NCI-H1092 treated with DMSO at 0.1 percent for 48 hours (cell line): ENCODE measurements at places on chromosomes 7 and 10.

DNA sequence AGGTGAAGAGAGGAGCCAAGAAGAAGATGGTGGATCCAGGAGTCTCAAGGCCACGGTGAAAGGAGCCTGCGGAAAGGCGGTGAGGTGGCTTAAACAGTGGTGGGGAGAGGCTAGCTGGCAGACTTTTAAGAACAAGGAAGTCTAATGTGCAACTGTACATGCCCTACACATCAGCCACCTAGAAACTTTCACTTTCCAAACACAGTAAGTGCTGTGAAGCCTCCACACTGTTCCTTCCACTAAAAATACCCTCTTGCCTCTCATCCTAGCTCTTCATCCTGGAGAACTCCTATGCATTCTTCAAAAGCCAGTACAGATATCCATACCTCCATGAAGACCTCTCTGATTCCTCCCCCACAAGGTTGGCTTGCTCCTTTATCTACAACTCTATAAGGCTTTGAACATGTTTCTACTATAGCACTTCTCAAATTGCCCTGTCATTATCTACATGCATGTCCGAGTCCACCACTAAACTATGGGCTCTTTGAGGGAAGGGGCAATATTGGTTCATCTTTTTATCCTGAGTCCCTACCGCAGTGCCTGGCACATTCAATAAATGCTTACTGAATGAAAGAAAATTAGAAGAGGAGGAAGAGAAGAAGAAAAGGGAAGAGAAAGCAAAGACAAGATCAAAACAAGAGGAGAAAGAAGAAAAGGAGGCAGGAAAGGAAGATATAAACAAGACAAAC lies 54.2 kb downstream of the DNAJC12 start:
- DNase-seq = no peak

- no peak for DNase-seq
Measured at GRCh38 chr10:66827353-66827752, 98.5 kb upstream of the LRRTM3 start.

DNA sequence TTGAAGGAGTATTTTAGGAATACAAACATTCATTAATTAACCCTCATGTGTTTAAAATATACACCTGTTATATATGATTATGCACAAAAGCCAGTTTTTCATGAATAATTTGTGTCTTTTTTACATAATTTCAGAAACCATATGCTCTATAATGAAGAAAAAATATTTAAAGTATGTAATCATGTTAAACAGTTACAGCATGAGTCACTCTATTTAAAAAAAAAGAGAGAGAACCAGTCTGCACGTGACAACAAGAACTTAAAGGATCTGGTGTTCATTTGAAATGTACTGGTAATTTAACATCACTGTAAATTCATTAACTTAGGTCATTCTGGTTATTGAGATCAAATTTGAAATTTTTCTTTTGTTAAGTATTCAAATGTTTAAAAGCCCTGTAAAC lies 228.5 kb downstream of the CACNB2 start:
- DNase-seq = no peak

DNA sequence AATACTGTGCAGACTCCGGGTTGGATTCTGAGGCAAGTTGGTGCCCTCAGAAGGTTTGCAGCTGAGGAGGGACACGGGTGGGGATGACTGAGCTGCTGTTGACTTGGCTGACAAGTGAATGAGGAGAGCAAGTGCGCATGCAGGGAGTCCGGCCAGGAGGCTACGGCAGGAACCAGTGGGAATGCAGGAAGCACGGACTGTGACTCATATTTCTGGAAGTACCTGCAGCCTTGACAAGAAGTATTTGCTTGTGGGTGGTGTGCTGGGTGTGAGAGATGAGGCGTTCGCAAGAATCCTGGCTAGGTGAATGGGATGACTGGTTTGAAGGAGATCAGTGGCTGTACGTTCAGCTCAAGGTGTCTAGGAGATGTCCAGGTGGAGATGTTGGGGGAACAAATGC lies 30.8 kb upstream of the FXYD4 start:
- DNase-seq = no peak

DNA sequence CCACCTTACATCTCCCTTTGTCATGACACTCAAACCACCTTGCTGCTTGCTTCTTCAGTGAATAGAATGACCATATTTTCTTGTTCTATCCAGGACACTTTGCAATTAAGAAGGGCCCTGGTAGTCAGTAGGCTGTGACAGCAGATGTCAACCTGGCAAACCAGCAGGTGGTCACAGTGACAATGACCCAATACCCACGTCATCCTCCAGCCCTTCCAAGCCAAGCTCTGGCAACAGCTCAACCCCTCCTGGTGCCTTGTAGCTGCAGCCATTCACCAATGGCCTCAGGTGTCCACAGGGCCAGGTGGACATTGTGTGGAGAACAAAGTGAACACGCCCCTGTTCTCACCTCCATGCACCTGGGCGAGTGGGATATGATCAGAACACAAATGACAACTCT lies 87.6 kb upstream of the MACROH2A2 start:
- no peak for DNase-seq

DNA sequence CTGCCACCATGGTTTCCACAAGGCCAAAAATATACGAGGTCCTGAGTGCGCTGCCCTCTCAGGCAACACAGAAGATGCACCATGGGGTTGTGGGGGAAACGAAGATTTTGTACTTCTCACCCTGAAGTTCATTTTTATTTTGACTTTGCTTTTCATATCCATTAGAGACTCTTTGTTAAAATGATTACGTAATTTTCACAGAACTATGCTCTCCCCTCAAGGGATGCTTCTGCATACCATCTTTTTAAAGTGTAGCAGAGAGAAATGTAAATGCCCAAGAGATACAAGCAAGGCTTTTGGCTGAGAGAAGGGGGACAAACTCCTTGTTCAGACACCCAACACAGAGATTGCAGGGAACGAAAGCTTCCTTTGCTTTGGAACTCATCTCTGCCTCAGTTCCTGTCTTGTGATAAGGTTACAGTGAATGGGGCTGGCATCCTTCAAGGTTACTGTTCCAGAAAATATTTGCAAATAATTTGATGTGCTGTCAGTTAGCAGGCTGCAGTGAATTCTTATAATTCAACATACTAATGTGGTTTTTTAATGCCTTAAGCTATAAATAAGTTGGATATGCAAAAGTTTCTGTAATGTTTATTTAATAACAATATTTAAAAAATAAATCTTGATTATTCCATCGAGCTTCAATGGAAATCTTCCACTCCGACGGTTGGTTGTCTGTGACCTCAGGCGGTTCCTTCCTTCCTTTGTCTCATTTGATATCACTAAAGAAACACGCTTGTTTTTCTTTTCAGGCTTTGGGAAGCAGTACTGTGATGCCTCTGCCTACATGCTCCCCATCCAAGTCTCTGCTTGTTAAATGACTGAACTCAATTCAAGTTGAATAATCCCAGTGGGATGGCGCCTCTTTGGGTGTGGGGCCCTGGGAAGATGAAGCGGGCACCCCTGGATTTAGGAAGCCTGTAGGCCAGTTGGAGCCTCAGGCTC lies 209.3 kb upstream of the CTBP2 start:
- DNase-seq = no peak

- DNase-seq = peak; percentile 92
Measured at GRCh38 chr7:82595176-82595575, 151.6 kb upstream of the CACNA2D1 start.

GRCh38 chr10:97016728-97017473 lies 168.9 kb downstream of the SLIT1 start:
- DNase-seq = no peak

DNA sequence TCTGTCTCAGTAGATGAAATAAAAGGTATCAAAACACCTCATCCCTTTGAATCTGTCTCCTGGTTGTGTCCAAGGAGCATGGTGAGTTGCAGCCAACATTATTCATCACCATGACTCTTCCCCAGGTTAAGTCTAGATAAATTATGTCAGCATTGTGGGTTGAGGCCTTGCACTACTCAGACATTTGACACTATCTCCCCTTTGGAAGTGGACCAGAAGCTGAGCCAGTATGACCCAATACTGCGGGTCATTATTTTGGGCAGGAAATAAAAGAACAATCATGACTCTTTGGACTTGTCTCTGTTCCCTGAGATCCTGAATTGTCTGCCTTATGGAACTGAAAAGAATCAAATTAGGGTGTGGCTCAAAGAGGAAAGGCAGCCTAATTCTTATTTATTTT lies 168.2 kb upstream of the FAM171A1 start:
- no peak for DNase-seq

DNA sequence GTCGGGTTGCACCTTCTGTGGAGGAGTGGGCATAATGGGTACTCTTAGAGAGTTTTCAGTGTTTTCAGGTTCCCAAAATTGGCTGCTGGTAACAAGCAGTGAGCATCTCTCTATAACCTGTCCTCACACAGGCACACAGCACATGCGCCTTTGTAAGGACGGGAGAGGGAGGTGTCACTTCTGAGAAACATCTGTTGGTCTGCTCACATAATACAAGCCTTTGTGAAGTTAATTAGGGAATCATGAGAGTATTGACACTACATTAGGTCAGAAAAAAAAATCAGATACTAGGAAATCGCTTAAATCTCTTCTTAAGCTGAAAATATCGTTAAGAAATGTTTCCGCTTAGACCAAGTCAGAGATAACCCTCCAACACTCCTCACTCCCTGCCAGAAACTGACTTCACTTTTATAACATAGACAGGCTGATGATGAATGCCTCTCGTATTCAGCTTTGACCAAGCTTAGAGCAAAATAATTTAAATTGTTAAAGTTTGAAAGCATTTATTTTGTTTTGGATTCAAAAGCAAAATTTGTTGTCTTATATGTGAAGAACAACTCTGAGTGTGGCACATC lies 769.7 kb downstream of the TNS3 start:
- no peak for DNase-seq

DNA sequence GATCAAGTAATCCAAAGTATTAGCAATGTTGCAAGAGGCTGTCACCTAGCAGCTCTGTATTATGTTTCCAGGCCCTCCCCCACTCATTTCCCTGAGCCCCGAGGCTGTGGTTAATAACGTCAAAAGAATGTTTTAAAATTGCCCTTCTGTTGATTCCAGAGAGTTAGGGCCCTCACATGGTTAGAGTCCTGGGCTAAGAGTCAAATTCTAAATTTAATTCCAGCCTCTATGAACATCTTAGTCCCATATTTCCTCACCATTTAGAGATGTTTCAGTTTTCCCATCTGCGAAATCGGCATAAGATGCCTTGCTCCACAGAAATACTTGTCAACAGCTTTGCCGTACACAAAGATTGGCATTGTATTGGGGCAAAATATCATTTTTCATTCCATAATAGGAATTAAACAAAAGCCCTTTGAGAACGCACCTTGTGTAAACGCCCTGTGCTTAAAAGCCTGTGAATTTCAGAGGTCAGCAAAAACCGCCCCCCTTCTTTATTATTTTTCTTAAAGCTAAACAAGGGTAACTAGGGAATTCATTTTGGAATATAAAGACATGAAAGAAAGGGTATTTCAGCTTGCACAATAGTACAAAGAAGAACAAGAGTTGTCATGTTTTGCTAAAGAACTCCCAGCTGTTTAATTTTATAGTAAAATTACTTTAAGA lies 135.8 kb downstream of the ARID5B start:
- DNase-seq = no peak

GRCh38 chr10:120076996-120077706 lies 184.6 kb downstream of the SEC23IP start:
- DNase-seq = no peak

- DNase-seq = no peak
Measured at GRCh38 chr10:97466755-97467154, 20.8 kb downstream of the ZDHHC16 start.

DNA sequence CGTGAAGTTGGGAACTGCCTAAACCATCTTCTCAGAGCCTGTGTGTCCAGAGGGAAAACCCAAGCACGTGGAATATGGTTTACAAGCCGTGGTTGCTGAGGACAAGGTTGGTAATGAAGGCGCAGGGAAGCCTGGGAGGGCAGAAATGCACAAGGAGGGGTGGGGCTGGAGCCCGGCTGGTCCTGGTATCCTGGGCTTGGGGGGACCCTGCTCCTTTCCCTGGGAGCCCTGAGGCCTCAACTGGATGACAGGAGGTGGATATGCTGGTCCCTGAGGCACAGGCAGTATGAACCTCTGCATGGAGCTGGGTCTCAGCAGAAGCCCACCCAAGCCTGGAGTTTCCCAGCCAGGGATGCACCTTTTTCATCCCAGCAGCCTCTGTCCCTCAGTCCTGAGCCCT lies 80.3 kb upstream of the RET start:
- no peak for DNase-seq

DNA sequence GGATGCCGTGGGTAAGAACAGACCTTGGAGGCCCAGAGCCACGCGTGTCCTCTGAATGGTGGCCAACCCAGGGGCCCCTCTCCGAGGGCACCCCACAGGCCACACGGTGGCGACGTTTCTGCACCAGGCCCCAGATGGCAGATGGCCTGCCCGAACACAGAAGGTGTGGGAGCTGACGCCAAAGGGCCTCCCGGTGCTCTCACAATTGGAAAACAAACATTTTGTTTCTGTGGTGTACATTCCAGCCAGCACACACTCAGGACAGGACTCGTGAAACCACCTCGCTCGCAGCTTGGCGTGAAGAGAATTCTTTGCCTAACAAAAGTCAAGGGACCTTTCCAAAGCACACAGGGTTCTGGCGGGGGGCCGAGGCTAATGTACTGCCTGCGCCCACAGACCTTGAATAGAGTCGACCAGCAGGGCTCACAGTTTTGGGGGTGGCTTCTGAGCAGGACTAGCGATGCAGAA lies 112.1 kb downstream of the FAM53B start:
- DNase-seq = peak; percentile 66

- no peak for DNase-seq
Measured at GRCh38 chr10:60446851-60447250, 57.2 kb upstream of the ANK3 start.

DNA sequence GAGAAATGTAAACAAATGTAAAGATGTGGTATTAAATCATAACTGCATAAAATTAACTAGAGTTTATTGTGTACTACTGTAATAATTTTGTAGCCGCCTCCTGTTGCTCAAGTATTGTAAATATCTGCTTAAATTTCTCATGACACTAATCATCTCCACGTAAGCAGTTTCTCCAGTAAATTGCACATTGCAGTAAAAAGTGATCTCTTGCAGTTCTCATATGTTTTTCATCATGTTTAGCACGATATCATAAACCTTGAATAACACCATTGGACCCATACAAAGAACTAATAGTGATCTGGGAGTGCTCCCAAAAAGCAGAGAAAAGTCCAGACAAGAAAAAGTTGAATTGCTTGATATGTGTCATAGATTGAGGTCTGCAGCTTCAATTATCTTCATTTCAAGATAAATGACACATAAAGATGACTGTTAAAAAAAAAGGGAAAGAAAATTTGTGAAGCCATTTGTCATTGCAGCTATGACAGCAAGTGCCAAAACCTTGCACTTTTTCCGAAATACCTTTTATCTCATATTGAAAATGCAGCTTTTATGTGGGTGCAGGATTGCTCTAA lies 15.3 kb downstream of the LIPA start:
- no peak for DNase-seq
